Nephron progenitor cell (in vitro differentiated cells): ENCODE measurements at places on chromosomes 7 and 10.

GRCh38 chr7:108134486-108134885, 4.3 kb upstream of the LAMB4 start:
- no peak for DNase-seq

DNA sequence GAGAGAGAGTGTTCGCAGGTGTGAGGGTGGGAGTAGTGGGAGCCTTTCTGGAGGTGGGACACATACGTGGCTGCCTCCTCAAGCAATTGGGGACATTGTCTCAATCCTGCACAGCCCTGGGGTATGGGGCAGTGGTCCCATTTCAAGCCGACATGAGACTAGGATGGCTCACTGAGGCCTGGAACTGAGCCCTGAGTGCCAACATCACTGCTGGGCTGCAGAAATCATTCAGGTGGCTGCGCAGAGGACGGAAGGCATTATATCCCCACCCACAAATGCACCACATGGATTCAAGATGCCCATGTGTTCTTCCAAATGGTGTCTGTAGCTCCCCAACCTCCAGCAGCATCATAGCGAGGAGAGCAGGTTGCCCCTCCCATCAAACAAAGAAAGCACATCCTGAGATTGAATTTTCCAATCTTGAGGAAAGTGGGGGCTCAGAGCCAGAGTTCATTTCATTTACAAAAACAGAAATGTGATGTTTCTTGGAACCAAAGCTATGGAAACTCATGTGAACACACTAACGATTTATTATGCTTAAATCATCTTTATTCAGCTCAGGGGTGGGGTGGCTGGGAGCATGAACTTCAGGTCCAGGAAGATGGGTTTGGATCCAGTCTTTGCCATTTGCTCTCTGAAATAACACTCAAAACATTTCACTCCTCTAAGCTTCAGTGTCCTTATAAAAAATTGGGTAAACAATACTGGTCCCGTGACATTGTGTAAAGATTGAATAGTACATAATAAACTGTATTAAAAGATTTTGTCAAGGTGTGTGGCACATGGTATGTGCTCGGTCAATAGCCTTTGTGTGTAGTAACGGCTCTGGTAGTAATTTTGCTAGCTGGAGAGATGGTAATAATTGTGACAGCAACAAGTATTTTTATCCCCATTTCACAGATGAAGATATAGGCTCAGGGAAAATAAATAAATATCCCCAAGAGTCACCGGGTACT, 4.6 kb downstream of the SFTPA2 start:
- DNase-seq = no peak

- no peak for DNase-seq
These were observed 25.4 kb downstream of the FBH1 start for GRCh38 chr10:5915451-5915850.

GRCh38 chr10:62691336-62691735, 113.2 kb upstream of the ADO start:
- no peak for DNase-seq

DNA sequence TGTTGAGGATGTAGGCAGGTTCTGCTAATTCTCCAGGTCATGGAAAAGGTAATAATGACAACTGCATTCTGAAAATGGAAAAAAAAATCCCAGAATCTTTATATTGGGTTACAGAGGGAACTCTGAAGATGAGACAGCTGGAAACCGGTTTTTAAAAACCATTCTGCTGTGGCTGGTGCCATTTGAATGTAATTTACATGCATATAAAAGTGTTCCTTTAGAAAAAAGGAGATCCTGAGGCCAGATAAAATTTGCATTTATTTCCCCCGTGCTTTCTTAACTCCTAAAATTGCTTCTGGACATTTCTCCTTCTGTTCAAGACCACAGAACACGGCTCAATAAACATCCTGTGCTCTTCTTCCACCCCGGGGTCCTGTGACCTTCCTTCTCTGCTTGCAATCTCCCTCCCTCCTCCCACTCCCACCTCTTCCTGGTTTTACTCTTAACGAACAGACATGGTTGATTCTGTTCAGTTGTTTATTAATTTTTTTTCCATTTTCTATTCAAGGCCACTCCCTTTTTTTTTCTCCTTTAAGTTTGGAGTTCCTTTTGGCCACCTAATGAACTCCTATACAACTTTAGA, 41.6 kb downstream of the SH2D4B start:
- DNase-seq = no peak

- DNase-seq = no peak
These were observed 179.0 kb upstream of the DKK1 start for GRCh38 chr10:52135101-52135500.

GRCh38 chr10:34709637-34710390, 105.3 kb downstream of the PARD3 start:
- no peak for DNase-seq

- DNase-seq = no peak
These were observed 396.5 kb upstream of the PFKP start for GRCh38 chr10:2670864-2671263.

DNA sequence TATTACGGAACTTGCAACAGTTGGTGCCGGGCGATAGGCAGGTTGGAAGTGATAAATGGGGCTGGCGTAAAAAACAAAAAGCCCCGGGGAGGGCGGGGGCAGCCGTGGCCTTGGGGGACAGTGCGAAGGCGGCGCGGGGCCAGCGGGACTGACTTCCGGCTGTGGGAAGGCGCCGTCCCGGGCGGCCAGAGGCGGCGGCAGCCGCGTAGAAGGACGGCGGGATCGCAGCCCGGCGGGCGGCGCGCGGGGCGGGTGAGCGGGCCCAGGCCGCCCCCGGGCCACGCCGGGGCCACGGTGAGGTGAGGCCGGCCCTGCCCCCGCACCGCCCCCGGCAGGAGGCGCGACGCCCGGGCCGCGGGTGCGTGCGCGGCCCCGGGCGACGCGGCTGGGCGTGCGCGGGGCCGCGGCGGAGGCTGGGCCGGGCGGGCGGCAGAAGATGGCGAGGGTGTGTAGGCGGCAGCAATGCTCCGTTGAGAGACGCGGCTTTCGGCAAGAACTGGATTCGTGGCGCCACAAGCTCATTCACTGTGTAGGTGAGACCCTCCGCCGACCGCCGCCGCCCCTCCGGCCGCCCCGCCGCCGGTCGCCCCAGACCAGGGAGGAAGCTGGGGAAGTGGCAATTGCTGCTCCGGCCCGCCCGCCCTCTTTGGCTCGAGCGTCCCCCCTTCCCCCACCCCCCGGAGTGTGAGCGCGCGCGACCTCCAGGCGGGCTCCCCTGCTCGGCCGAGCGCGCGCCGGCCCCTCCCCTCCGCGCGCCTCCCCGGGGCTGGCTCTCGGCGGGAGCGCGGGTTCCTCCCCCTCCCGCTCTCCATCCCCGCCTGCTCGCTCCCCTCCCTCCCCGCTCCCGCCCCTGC, at the start of gene LCOR:
TSS of gene LCOR (plus strand) at position 432 of the 854 bp plus-strand sequence. CDS start 116,760 bp downstream, outside the sequence.
- peak; percentile 87 for DNase-seq

GRCh38 chr10:15137636-15138035, 30.9 kb downstream of the NMT2 start:
- no peak for DNase-seq

GRCh38 chr7:116547347-116547746, 22.5 kb downstream of the CAV1 start:
- no peak for DNase-seq

GRCh38 chr7:13320333-13320732, 632.9 kb downstream of the ARL4A start:
- no peak for DNase-seq

- DNase-seq = no peak
These were observed 470.7 kb downstream of the DNAJB6 start for GRCh38 chr7:157807510-157807909.
